ENCODE measurements at places on chromosomes 5 and 9.

DNA sequence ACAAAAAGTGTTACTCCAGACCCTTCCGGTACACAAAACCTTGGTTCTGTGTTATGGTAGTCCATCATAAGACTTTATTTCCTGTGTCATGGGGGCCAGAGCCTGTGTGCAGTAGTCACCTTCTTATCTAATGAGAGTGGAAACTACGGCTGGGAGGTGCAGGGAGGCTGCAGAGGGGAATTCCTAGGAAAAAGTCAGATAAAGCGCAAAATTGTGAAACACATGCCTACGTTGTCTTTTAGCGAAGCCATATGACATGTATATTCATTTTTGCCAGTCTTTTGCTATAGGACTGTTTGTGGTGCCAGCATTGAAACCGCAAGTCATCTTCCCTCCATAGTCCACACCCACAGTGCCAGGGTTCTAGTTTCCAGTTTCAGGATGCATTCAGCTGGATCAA lies 80.7 kb downstream of the PPARGC1B start:
- no peak for DNase-seq

DNA sequence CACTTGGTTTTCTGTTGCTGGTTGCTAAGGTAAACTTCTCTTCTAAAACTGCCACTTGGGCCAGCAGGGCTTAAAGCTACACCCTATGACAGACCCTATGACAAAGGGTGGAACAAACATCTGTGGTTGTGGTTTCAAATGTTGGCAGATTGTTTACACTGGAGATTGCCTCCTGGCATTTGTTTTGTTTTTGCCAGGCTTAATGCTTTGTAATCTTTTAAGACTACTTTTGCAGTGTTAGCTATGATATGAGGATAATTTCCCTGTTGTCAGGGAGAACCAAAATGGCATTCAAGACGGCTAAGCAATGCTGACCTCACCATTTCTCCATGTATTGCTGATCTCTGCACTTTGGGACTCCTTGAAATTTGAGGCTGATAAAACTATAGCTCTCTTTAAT lies 50.3 kb downstream of the MAMDC2 start:
- DNase-seq, result no peak

DNA sequence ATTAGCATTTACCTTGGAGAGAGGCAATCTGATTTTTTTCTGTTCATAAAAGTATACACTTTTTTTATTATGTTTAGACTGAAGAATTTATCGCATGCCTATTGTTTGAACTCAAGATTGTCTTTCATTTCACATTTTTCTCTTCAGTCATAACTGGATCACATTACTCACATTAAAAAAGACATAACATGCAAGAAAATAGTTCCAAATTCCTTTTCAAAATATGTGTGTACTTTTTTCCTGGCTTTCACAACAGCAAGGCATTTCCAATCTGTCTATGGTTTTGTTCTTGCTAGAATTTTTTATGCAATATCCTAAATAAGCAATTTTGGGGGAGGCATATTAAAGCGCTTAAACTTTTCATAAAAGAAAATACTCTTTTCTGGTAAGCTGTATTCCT lies 21.2 kb downstream of the FTMT start:
- DNase-seq, result no peak

- no peak for DNase-seq
Measured at GRCh38 chr5:83552275-83552674, 80.7 kb downstream of the VCAN start.

GRCh38 chr9:33750839-33751339 lies 44.5 kb upstream of the PRSS3 start:
- no peak for DNase-seq

DNA sequence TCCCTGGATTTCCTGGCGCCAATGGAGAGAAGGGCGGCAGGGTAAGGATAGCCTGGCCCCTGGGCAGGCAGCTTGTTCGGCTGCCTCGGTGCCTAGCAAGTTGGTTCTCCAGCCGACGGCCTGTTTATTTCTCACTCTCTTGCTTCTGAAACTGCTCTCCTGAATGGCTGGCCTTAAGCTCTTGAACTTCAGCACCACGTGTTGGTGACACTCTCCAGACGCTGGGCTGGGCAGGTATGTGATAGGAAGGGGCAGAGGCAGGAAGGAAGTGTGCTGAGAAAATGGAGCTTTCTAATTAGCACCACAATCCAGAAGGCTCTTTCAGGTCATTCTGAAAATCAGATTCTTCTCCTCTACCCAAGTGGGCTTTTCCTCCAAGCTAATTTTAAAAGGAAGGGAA lies 91.4 kb upstream of the FCN2 start:
- DNase-seq, result no peak

- no peak for DNase-seq
Measured at GRCh38 chr5:151459680-151460324, 12.4 kb downstream of the SLC36A1 start.

- no peak for DNase-seq
Measured at GRCh38 chr9:129211686-129212085, 33.6 kb upstream of the IER5L start.

- DNase-seq, result no peak
Measured at GRCh38 chr9:70442328-70442848, 27.9 kb upstream of the KLF9 start.

- DNase-seq, result no peak
Measured at GRCh38 chr5:125703616-125704015, 719.6 kb upstream of the GRAMD2B start.

DNA sequence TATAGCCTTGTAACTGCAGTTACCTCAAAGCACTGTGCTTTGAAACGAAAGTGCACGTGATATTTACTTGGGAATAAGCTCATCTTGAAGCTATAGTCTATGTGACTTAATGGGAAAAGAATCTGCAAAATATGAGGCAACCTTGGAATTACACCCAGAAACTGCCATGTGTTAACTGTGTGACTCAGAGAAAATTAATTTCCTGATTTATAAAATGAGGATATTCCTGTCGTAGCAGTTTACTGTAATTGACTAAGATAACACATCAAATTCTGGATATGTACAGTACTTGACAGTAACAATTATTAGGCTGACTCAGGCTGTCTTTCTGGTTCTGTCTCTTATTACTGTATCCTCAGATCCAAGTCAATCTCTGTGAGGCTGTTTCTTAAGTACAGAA lies 1079.9 kb upstream of the ACO1 start:
- DNase-seq, result no peak

GRCh38 chr5:90909101-90909503 lies 350.5 kb downstream of the ADGRV1 start:
- DNase-seq, result no peak

DNA sequence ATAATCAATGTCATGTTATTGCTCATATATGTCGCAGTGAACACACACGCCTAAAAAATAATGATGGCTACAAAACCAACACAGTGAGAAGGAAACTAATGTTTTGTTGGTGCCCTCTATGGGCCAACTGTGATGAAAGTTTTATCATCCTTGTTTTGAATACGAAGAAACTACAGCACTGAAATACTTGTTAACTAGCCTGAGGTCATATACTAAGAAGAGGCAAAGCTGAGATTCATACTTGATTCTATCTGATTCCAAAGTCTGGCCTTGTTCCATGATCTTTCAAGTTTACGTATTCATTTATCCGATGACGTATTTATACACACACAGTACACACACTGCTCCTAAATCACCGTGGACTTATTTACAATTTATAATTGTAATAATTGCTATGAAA lies 16.1 kb upstream of the DRD1 start:
- no peak for DNase-seq

- DNase-seq, result no peak
Measured at GRCh38 chr9:114110180-114110579, 11.1 kb upstream of the KIF12 start.

GRCh38 chr5:155087036-155087435 lies 73.5 kb downstream of the KIF4B start:
- DNase-seq, result no peak

GRCh38 chr5:16726538-16726946 lies 109.7 kb upstream of the RETREG1 start:
- no peak for DNase-seq

GRCh38 chr9:2907411-2907810 lies 63.5 kb upstream of the PUM3 start:
- no peak for DNase-seq

All from GM20000 (cell line).